ENCODE measurements at places on chromosomes 11 and 22. TPM values are rescaled to one million over a fixed set of nuclear protein-coding genes. Genes with fewer than 3 reads are reported as not detected.

Gene TUG1
- total RNA-seq: 87.7 TPM

Gene CBX6
- total RNA-seq: 51.2 TPM

Gene ENTHD1
- not detected for total RNA-seq

Gene APOL5
- total RNA-seq: not detected

Gene CACNA1I
- 0.16 TPM for total RNA-seq

Gene MMP1
- 861 TPM for total RNA-seq

Gene SEC14L6
- total RNA-seq: not detected

Gene TYR
- not detected for total RNA-seq

Gene TMEM121B
- 1.6 TPM for total RNA-seq

Gene KDM4D
- 2.1 TPM for total RNA-seq

Data from epithelial cell of alveolus of lung (primary cell).